ENCODE measurements at places on chromosomes 2 and 18.

DNA sequence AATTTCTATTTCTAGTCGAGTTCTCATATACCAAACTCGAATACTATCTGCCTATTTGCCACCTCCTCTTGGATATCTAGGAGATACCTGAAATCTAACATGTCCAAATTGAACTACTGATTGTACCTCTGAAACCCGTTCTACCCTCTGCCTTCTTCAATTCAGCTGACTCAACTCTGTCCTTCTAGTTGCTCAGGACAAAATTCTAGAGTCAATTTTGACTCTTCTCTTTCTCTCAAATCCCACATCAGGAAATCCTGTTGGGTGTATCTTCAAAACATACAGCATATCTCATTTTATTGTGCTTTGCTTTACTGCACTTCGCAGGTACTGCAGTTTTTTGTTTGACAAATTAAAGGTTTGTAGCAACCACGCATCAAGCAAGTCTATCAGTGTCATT is 137.8 kb downstream of the ZAP70 start:
- no peak for DNase-seq

DNA sequence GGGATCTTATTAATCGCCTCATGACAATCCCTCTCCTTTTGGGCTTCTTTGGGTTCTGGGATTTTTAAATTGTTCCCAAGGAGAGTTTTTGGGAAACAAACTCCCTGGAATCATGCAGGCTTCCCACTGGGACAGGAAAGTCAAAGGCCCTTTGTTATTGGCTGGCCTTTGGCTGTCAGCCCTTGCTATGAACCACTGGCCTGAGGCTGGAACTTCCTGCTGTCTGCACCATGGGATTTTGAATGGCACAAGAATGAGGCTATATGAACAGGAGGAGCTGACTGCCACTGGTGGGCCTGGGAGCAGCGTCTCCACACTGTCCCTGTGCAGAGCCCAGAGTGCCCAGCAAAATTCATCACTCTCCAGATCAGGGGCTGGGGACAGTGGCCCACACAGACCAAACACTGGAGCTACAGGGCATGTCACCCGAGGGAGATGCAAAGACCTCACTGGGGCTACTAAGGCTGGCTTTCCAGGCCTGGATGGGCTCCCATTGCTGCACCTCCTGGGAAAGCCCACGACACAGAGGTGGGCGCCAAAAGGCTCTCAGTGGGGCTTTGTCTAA is 35.7 kb downstream of the STEAP3 start:
- no peak for DNase-seq

- DNase-seq, result no peak
These were observed 3.4 kb downstream of the FBLN7 start for GRCh38 chr2:112141626-112142007.

DNA sequence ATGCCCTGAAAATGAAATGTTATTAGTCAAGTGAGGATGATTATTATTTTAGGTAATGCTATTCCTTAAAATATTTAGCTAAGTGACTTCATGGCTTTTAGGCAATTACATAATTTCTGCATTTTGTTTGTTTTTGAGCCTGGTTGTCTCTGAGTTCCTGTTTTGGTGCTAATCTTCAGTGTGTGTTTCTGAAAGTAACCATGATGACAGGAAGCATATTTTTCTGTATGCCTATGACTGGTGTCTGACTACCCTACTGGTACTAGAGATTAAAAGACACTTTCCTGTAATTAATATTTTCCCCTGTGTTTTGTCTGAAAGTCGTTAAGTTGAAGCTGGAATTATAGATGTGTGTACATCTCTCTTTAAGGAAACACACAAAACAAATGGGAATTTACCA is 295.0 kb upstream of the SPRED2 start:
- no peak for DNase-seq

DNA sequence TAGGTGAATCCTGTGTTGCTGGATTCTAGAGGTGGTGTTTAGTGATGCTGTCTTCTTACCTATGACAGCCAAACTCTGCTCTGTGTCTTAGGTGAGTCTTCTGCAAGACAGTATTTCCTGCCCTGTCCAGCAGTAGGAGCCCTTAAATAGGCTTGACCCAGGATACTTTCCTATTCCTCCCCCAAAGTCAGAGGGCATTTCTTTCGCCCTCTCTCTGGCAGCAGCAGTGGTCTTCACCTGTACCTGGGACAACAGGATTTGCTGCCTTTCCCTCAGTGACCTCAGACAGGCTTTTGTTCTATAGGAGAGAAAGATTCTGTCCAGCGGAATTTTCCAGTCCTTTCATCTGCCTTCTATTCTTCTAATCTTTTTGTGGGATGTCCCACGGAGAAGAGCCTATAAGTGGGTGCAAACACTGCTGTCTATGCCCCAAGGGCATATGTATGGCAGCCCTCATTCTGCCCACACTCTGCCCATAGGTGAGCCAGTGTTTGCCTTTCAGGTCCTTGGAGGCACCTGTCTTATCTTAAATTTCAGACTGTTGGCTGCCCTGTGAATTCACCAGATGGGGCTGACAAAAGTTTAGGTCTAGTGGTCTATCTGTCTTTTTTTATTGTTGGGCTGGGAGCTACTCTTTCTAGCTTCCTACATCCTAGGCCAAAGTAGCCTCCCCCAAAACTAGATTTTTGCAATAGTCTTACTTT is 177.3 kb upstream of the SPOPL start:
- no peak for DNase-seq

DNA sequence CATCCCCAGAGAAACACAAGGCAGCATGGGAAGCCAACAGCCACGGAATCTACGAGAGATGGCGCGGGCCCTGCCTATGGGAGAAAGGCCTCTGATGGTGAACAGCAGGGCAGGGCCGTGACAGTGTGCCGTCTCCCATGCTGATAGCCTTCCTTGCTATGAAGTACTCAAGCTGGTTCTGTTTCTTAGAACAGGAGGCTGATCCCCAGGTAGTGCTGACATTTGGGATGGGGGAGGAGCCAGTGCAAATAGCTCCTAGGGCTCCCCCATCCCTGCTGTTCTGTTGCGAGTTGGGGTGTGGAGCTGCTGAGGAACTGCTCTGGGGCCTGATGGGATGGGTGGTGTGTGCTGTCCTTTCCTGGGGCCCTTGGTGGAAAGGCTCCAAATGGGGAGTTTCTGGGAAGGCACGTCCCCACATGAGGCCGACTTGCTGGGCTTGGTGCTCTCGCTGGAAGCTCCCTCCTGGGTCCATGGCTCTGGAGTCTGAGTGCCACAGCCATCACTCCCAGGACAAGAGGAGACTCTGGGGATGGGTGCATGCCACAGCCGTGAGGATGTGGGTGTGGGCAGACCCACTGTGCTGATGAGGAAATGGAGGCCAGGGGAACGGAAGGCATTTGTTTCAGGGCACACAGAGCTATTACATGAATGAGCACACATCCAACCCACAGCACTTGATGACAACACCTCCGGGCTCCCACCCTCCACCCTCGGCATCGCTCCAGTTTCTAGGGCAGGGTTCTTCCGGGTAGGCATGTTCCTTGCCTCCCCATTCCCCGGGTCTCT is 246.8 kb downstream of the HDAC4 start:
- no peak for DNase-seq

- no peak for DNase-seq
These were observed 134.5 kb downstream of the NAPG start for GRCh38 chr18:10660179-10660884.

DNA sequence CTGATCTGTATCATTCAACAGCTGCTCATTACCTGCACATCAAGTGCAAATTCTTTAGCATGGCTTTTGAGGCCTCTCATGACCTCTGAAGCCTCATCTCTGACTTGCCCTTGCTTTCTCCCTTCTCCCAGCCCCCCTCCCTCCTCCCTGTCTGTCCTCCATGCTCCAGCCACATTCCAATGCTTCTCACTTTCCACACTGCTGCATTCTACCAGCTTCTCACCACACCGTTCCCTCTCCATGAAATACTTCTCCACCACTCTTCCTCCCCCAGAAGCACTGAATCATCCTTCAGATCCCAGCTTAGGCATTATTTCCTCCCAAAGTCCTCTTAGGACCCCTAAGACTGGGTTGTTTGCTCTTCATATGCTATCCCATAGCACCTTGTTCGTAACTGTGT is 26.9 kb downstream of the GCG start:
- DNase-seq, result no peak

DNA sequence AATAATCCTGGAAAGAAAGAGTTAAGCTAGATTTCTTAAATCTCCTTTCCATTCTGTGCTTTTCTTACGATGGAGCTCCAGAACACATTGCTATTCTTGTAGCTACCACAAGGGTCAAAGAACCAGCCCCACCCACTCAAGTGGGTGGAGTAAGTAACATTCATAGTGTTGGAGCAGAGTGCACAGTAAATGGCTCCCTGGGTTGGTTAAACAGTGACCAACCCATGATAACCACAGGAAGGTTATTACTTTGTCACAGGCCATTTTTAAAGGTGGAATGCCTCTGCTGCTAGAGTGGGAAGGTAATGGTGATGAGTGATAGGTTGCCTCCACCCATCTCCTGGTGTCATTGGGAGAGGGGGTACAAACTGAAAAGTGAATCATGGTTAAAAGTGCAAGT is 13.9 kb downstream of the ARPC2 start:
- no peak for DNase-seq

DNA sequence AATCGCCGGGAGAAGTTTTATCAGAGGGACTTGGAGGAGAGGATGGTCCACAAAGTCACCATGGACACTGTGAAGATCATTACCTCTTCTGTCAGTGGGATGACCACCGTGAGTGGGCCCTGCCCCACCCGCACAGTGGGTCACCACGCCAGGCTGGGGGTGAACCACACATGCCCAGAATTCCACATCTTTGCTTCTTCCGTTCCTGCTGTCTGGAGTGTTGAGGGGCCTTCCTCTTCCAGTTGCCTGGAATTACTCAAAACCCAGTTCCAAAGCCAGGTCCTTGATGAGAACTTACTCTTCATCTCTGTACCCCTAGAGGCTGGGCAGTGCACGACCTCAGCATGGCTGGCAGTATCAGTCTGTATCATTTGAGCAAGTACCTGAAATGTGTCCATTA is 22.1 kb downstream of the MROH2A start:
- no peak for DNase-seq

- no peak for DNase-seq
These were observed 4.2 kb downstream of the OTX1 start for GRCh38 chr2:63054841-63055225.

DNA sequence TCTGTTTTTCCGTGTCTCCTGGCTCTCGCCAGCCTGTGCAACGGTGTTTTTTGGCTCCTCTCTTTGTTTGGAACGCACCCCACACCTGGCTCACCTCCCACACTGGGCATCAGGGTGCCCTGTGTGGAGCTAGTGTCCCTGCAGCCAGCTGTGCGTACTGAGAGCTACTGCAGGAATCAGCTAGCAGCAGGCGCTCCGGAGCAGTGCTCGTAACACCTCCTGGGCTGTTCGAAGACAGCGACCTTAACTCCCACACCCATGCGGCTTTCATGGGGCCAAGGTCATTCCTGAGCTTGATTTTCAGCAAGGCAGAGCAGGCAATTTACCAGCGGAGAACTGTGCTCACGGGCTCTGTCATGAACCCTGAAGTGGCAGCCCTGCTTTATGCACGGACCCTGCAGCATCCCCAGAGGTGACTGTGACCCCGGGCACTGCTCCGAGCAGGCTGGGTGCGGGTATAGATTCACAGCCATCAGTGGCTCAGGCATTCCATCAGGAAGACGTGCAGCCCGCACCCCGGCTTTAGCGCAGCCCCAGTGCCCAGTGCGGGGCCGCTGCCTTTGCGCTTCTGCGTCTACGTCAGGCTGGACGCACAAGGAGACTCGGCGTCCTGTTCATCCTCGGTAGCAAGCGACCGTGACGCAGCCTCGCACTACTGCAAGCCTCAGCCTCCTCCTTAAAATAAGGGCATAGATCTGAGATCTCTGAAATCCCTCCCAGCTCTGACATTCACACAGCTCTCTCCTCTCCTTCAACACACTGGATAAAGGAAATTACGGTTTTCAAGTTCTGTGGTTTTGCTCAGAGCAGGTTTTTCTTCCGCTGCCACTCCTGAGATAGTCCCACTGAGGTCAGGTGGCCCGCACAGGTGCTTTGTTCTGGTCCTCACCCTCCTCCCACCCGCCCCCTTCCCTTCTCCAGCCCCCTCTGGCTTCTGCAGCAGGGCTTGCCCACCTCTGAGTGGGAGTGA is 58.2 kb downstream of the ADI1 start:
- DNase-seq, result no peak
